Ureter (tissue), 1 donor: ENCODE measurements at places on chromosomes 7 and 10.

GRCh38 chr10:102657984-102658724, 13.9 kb downstream of the TRIM8 start:
- no peak for DNase-seq

DNA sequence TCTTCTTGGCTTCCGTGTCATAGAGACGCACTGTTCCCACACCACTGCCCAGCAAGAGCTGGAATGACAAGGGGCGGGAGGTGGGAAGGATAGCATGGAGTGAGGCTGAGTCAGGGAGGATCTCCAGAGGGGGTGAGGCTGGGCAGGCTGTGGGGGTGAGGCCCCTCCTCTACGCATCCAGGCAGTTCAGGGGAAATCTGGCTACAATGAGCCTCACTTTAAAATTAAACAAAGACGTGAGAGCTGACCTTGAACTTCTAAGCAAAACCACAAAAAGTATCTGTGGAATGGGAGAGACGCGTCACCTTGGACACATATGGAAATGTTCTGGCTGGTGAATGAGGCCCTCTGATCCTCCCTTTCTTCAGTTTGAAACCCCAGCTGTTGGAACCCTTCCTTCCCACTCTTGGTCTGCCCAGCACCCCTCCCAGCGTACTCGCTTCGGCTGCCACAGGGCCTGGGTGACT, 17.7 kb downstream of the WDR91 start:
- DNase-seq: no peak

DNA sequence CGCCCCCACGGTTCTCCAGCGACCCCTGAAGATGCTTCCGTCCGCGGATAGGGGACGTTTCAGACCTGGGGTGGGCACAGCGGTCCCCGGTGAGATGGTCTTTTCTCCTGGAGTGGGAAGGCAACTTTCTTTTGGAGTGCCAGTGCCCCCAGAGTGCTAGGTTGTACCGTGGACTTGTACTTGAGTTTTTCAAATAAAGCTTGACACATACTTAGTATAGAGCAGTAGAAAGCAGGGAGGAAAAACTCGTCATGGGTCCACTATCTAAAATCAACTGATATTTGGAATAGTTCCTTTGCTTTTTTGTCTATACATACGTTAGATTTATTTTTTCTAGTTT, 28.4 kb downstream of the RBM20 start:
- no peak for DNase-seq

DNA sequence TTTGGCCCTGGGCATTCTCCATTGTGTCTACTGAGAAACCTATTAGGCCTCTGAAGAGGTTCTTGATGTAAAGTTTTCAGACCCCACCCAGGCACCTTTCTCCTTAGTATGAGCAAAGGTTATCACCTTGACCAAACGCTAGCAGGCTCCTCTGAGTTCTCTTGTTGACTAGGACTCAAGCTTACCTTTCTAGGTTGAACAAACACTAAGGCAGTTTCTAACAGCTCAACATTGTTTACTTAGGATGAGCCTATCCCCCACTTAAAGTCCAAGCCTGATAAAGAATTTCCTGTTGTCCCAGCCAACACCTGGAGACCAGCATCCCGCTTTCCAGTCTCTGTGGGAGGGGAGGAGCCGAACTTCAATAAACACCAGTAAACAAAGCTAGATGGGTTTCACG, 26.3 kb upstream of the ITGB8 start:
- DNase-seq: no peak

DNA sequence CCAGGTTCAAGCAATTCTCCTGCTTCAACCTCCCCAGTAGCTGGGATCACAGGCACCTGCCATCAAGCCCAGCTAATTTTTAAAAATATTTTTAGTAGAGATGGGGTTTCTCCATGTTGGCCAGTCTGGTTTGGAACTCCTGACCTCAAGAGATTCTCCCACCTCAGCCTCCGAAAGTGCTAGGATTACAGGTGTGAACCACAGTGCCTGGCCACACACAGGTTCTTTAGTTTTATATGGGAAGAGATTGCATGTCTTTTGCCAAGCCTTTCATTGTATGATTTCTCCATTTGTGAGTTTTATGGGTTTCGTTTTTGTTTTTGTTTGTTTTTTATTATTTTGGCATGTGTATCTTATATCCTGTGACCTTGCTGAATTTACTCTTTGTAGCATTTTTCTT, 40.9 kb downstream of the C1GALT1 start:
- DNase-seq: no peak

DNA sequence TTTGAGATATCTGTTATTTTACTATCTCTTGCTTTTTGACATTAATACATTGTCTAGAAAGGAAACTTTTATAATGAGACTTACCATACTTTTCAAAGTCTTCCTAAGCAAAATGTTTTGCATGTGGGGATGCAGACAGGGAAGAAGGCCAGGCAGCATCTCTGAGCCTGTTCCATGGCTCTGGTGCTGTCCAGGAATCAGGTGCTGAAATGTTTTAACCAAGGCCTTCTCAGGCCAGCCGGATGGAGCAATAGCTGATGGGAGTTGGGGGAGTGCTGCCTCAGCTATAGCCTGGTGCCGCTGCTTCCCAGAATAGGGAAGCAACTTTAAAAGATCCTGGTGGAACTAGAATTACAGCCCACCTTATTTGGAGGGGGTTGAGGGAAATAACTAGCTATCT, 38.5 kb downstream of the CRTAC1 start:
- DNase-seq: no peak

- no peak for DNase-seq
Observed at GRCh38 chr7:2779051-2779450, 65.1 kb downstream of the GNA12 start.

- peak; percentile 95 for DNase-seq
Observed at GRCh38 chr10:110007701-110008517, at the start of gene ADD3. ADD3 (plus strand) TSS chr10:110007984; CDS start chr10:110100654, 92,670 bp downstream.

DNA sequence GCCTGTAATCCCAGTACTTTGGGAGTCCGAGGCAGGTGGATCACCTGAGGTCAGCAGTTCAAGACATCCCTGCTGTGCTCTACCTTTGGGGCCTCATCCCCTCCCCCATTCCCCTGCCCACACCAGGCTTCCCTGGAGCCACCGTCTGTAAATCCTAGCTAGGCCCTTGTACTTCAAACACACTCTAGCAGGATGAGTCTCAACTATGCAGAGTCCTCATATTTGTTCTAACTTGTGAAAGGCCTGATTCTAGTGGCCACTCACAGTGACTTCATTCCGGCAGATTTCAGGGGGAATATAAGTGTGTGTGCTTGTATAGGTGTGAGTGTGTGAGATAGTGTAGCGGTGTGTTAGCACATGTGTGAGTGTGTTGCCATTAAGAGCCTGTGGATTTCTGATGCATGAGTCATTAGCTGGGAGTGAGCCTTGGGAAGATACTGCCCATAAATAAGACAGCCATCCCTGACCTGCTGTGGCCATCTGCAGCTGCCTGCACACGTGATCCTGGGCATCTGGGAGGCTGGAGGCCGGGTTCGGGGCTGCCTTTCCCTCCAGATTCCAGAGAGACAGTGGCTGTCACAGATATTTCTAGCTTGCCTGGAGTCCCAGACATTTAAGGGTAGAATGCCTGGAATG, 1.7 kb upstream of the NEURL1 start:
- no peak for DNase-seq

- DNase-seq: no peak
Observed at GRCh38 chr7:152103691-152104090, 78.2 kb downstream of the GALNT11 start.

- DNase-seq: no peak
Observed at GRCh38 chr7:150401861-150402631, 22.9 kb downstream of the ZNF775 start.

DNA sequence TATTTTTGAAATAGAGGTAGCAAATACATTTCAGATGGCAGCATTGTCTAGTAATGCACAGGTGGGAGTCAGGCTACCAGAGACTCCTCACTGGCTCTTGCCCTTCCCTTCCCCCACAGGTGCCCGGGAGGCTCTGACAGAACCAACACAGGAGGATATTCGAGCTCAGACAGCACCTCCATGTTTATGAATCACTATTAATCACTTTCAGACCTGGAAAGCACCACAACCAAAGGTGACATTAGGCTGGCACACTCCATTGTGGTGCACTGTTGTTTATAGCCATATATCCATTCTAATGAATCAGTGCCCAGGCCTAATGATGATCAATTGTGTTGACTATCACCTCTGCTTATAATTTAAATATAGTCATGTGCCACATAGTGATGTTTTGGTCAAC, 107.8 kb upstream of the NAMPT start:
- DNase-seq: no peak

GRCh38 chr7:149292462-149292823, 30.4 kb downstream of the ZNF783 start:
- no peak for DNase-seq

- no peak for DNase-seq
Observed at GRCh38 chr7:1965579-1966294, 267.0 kb downstream of the MAD1L1 start.

DNA sequence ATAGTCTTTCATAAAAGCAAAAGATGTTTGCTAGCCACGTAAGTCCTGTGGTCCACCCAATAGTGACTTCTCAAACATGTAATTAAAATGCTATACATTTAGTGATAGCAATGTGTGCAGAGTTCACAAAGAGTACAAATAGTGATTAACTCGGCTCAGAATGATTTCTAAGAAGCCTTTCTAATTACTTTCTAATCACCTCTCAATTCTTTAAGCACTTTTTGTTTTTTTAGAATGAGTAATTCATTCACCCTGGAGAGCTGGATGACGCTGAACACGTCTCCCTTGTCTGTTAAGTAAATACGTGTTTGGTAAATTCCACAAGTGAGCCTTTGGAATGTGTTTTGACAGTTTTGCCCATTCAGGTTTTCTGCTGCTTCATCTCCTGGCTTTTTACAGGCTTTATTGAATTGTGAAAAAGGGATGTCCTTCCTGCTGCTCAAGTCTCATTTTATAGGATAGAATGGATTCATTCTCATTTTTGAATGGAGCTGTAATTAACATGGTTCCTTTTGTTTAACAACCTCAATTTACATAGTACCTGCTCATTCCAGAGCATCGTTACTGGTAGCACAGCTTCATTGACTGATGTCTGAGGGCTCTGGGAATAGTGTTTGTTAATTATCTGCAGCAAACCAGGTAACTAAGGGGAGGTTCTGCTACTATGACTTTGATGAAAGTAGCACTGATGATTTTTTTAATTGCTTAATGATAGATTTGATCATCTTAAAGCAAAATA, 212.1 kb downstream of the VTI1A start:
- DNase-seq: no peak

GRCh38 chr10:97726636-97727178, 10.2 kb upstream of the ZFYVE27 start:
- no peak for DNase-seq

GRCh38 chr10:62554632-62555199, 180.5 kb downstream of the ZNF365 start:
- DNase-seq: no peak

DNA sequence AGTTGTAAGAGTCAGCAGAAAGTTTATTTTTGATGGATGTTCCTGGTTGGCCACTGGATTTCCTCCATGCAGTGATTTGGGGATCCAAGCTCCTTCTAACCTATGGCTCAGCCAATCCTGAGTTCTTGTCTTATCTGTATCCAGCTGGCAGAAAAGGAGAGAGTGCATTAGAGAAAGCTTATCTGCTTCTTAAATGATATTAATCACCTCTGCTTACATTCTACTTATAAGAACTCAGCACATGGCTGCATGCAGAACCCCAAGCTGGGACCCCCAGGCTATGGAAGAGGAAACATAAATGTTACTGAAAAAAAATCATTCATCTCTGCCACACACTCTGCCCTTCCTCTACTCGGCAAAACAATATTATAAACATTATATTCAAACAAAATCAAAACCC, 739.8 kb upstream of the AUTS2 start:
- DNase-seq: no peak

DNA sequence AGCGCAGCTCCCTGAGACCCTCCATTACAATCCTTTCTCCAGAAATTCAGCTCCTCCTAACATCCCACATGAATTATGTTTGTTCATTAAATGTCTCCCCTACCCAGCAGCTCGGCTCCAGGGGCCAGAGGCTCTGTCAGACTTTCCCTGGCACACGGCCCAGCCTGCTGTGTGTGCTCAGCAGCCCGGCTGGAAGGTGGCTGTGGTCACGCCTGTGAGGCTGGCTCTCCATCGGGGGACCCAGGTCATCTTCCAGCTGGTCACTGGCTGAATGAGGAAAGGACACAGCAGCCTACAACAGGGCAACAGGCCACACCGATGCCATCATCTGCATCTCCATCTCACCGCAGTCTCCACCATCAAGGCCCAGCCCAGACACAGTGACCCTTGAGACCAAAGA, 219.8 kb downstream of the MAD1L1 start:
- no peak for DNase-seq
